ENCODE measurements at places on chromosomes 13 and 19. TPM values are rescaled to one million over a fixed set of nuclear protein-coding genes. Genes with fewer than 3 reads are reported as not detected.

The ITGBL1 gene
- total RNA-seq: 360 TPM

The CALR3 gene
- not detected for total RNA-seq

DNA sequence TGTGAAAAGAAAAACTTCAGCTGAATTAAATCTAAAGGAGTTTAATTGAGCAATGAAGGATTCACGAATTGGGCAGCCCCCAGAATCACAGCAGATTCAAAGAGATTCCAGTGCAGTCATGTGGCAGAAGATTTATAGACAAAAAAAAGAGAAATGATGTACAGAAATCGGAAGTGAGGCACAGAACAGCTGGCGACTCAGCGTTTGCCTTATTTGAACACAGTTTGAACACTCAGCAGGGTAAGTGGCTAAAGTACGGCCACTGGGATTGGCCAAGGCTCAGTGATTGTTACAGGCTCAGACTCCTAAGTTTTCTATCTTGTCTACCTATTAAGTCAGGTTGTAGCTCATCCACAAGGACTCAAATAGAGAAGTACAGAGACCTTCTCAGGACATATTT is 11.6 kb upstream of the CFAP97D2 start:
- H3K36me3 ChIP-seq: no peaks in the 10 kb centered on the region
- H3K4me1 ChIP-seq: peaks cover 4% of the 10 kb centered on the region
- H3K27me3 ChIP-seq: peaks cover 17% of the 10 kb centered on the region
- H3K27ac ChIP-seq: no peak overlapping the region
- DNase-seq: no peak

- H3K27me3 ChIP-seq: peaks cover 14% of the 10 kb centered on the region
- no peak overlapping the region for H3K27ac ChIP-seq
- H3K4me3 ChIP-seq: no peak overlapping the region
- no peaks in the 10 kb centered on the region for H3K4me1 ChIP-seq
- no peaks in the 10 kb centered on the region for H3K36me3 ChIP-seq
- no peak for DNase-seq
Observed at GRCh38 chr13:41494202-41494601, 36.9 kb downstream of the RGCC start.

DNA sequence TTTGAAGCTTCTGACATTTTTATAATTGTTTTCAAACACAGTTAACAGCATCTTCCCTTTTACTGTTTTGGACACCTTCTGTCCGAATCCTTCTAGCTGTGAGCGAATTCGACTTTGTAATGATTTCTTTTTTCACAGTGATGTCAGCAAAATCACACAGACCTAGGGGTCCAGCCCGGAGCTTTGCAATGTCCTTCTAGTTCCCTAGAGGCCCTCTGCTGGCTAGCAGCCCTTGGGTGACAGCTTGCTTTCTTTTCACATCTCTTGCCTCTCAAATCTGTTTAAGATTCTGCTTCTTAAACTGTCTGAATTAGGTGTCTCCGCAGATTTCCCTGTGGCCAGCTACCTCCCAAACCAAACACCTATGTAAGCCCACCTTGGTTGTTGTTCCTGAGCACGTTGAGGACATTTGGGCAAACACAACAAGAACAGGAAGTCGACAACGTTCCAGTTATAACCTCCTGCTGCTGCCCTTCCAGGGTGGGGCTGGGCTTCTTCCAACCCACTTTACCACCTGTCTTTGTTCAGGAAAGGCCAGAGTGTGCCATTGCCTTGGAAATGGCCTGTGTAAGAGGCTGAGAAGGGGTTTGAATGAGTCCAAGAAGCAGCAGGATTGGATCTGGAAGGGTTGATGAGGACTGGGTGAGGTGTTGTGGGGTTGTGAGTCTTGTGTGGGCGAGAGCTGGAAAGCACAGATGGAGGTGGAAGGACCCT is 123.1 kb downstream of the ATP8A2 start:
- no peaks in the 10 kb centered on the region for H3K27me3 ChIP-seq
- DNase-seq: no peak
- H3K4me3 ChIP-seq: no peak overlapping the region
- no peaks in the 10 kb centered on the region for H3K4me1 ChIP-seq

DNA sequence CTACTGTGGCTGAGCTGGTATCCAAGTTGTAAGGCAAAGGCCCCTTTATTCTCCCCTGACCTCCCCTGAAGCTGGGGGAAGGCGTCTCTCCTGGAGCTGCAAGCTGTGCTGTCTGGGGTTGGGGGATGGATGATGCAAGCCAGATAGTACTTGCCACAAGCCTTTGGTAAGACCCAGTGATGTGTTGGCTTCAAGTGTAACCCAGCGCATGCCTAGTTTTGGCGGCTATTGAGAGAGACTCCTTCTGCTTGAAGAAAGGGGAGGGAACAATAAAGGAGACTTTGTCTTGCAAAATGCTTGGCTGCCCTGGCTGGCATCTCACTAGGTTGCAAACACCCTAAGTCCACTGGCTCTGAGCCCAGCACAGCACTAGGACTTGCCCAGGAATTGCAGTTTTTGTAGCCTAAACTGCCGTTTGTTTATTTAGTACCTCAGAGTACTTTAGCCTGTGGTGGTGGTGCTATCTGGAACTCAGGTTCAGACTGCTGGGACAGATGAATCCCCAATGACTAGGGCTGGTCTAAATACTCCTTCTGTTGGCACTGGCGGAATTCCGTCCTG is 108.2 kb downstream of the TNFSF13B start:
- no peak for DNase-seq
- no peaks in the 10 kb centered on the region for H3K36me3 ChIP-seq
- no peak overlapping the region for H3K27ac ChIP-seq
- H3K4me3 ChIP-seq: no peak overlapping the region

DNA sequence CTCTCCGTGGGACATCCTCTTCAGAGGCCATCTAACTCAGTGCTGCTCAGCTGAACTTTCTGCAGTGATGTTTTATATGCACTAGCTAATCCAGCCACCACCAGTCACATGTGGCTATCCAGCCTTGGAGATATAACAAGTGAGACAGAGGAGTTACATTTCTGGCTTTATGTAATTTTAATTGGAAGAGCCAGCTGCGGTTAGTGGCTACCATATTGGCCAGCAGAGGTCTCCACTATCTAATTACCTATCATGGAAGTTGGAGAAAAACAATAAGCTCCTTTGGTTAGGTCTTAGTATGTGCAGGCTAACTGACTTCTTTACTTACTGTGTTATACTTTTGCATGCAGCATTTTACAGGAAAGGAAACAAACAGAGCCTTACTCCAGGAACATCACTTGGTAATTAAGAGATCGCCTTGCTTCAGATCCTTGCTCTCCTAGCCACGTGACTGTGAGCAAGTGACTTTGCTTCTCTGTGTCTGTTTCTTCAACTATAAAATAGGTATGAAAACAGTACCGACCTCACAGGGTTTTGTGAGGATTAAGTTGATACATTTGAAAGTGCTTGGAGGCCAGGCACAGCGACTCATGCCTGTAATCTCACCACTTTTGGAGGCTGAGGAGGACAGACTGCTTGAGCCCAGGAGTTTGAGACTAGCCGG is 1.6 kb upstream of the KLK10 start:
- H3K27ac ChIP-seq: no peak overlapping the region
- H3K36me3 ChIP-seq: no peaks in the 10 kb centered on the region
- DNase-seq: peak; percentile 85
- H3K4me3 ChIP-seq: no peak overlapping the region
- peaks cover 40% of the 10 kb centered on the region for H3K27me3 ChIP-seq
- H3K4me1 ChIP-seq: no peaks in the 10 kb centered on the region

- H3K27me3 ChIP-seq: no peaks in the 10 kb centered on the region
- no peaks in the 10 kb centered on the region for H3K4me1 ChIP-seq
- H3K36me3 ChIP-seq: no peaks in the 10 kb centered on the region
- H3K4me3 ChIP-seq: no peak overlapping the region
- no peak overlapping the region for H3K27ac ChIP-seq
- DNase-seq: no peak
Observed at GRCh38 chr13:80684217-80684991, 343.5 kb upstream of the SPRY2 start.

DNA sequence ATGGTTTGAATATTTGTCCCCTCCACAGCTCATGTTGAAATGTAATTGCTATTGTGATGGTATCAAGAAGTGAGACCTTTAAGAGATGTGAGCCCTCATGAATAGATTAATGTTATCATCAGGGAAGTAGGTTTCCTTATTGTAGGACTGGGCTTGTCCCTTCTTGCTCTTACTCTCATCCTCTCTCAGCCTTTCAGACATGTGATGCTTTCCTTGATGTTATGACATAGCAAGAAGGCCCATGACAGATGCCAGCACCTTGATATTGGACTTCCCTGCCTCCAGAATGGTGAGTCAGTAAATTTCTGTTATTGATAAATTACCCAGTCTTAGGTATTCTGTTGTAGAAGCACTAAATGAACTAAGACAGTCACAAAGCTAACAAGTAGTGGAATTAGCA is 5.7 kb upstream of the ZMYM2 start:
- no peaks in the 10 kb centered on the region for H3K36me3 ChIP-seq
- H3K27me3 ChIP-seq: no peaks in the 10 kb centered on the region
- no peaks in the 10 kb centered on the region for H3K4me1 ChIP-seq
- no peak for DNase-seq
- H3K4me3 ChIP-seq: no peak overlapping the region
- H3K27ac ChIP-seq: no peak overlapping the region

The ZNF543 gene
- total RNA-seq: 11.9 TPM

DNA sequence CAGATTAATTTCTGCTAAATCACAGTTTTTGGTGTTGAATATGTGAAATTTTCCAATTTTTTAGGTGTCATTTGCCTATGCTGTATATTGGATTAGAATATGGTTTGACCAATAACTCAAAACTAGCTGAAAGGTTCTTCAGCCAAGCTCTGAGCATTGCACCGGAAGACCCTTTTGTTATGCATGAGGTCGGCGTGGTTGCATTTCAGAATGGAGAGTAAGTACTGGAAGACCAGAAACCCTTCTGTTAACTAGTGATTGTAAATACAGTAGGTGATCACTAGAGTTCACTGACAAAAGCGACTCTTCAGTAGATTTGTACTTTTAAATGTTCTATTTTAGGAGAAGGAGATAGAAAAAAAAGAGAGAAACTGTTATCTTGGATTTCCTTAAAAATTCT is 22.3 kb downstream of the CDC16 start:
- peaks cover 3% of the 10 kb centered on the region for H3K4me1 ChIP-seq
- peaks cover 90% of the 10 kb centered on the region for H3K36me3 ChIP-seq
- no peaks in the 10 kb centered on the region for H3K27me3 ChIP-seq
- no peak for DNase-seq
- H3K27ac ChIP-seq: peak overlapping the region; percentile 15

DNA sequence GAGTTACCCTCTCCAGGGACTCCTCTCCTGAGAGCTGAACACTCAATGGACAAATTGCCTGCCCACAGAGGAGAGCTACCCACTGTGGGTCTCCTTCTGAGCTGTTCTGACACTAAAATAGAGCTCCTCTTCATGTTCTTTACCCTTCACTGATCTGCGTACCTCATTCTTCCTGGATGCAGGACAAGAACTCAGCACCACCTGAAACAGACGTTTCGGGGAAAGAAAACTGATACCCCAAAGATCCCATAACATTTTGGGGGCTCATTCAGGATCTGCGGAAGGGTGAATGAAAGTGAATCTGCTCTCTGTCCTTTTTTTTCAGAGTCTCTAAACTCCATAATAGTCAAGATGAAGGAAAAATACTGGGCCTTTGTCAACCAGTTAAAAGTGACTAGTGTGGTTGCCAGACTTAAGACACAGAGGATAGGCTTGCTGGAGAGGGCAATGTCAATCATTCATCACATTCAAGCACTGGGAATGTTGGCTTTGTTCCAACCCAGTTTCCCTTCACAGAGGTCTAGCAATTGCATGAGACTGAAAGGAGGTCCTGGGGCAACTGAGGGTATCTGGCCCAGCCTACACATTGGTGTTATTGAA is 136.7 kb upstream of the SLITRK6 start:
- H3K4me3 ChIP-seq: no peak overlapping the region
- no peaks in the 10 kb centered on the region for H3K27me3 ChIP-seq
- no peaks in the 10 kb centered on the region for H3K36me3 ChIP-seq
- DNase-seq: no peak
- no peak overlapping the region for H3K27ac ChIP-seq
- H3K4me1 ChIP-seq: no peaks in the 10 kb centered on the region

DNA sequence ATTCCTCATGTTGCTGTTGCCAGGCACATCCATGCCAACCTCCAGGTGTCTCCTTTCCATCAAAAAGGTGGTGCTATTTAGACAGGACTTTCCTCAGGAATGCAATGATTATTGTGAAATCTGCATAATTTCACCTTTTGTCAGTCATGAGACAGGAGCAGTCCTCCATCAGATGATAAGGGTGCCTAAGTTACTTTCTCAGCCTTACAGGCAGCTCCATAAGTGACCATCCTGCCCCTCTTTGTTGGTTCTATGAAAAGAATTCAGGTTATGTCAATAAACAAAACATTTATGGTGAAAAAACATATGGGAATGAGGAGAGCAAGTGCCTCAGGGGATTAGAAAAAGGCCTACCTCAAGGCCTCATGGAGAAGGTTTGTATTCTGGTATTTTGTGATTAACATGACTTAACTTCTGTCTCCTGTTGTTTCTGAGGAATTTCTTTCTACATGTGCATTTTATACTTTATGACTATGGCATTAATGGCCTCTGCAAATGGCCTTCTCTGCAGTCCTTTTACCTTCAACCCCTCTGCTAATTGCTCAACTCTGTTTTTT is 110.3 kb upstream of the DIAPH3 start:
- no peaks in the 10 kb centered on the region for H3K36me3 ChIP-seq
- no peak overlapping the region for H3K27ac ChIP-seq
- H3K4me3 ChIP-seq: no peak overlapping the region
- no peak for DNase-seq
- H3K27me3 ChIP-seq: no peaks in the 10 kb centered on the region

DNA sequence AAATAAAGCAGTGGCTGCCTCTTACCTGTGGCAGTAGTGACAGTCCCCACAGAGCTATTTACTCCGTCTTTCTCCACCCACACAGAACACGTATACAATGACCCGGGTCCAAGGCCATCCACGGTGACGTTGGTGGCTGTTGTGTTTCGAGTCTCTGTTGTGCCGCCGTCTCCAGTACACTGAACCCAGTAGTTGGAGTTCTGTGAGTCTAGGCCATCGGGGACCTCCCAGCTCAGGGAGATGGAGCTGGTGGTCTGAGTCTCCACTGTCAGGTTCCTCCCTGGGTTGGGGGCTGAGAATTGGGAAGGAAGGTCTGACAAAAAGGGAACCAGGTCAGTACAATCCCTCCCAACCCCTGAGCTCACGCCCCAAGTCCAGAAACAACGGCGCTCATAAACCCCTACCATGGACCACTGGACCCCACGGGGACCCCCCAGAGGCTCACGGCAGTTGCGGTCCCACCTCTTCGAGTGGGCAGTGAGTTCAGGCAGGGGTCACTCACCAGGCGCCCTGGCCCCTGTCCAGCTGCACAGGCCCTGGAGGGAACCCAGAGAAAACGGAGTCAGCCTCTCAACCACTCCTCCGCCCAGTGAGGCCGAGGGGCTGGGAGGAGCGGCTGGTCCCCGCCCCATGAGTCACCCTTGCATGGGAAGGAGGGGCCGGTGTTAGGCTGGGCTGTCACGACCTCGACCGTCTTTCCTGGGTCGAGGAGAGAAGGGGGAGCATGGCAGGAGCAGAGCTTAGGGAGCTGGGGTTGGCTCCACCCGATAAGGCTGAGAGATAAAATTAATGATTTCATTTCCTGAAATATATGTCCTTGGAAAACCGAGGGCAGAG is 2.4 kb downstream of the PTPRH start:
- H3K36me3 ChIP-seq: no peaks in the 10 kb centered on the region
- H3K27me3 ChIP-seq: no peaks in the 10 kb centered on the region
- H3K4me3 ChIP-seq: peak overlapping the region; percentile 46

- H3K27me3 ChIP-seq: no peaks in the 10 kb centered on the region
- no peak for DNase-seq
- H3K27ac ChIP-seq: peak overlapping the region; percentile 9
- H3K36me3 ChIP-seq: no peaks in the 10 kb centered on the region
- no peak overlapping the region for H3K4me3 ChIP-seq
Observed at GRCh38 chr13:32734511-32734910, 148.3 kb downstream of the PDS5B start.

GRCh38 chr19:11296264-11296663 is 304 bp downstream of the TSPAN16 start:
- peaks cover 12% of the 10 kb centered on the region for H3K4me1 ChIP-seq
- peaks cover 2% of the 10 kb centered on the region for H3K27me3 ChIP-seq
- H3K36me3 ChIP-seq: no peaks in the 10 kb centered on the region
- DNase-seq: no peak
